Left lung (tissue), 14 donors: ENCODE measurements at places on chromosomes 13 and 19.

- DNase-seq = no peak
- H3K27ac ChIP-seq = no peak overlapping the region
- H3K4me3 ChIP-seq = no peak overlapping the region
- no peaks in the 10 kb centered on the region for H3K4me1 ChIP-seq
These were observed 785.0 kb upstream of the MIR17HG start for GRCh38 chr13:90562443-90562842.

GRCh38 chr13:33087091-33087490 is 70.9 kb downstream of the KL start:
- H3K4me3 ChIP-seq = no peak overlapping the region
- no peaks in the 10 kb centered on the region for H3K27me3 ChIP-seq
- H3K4me1 ChIP-seq = no peaks in the 10 kb centered on the region

DNA sequence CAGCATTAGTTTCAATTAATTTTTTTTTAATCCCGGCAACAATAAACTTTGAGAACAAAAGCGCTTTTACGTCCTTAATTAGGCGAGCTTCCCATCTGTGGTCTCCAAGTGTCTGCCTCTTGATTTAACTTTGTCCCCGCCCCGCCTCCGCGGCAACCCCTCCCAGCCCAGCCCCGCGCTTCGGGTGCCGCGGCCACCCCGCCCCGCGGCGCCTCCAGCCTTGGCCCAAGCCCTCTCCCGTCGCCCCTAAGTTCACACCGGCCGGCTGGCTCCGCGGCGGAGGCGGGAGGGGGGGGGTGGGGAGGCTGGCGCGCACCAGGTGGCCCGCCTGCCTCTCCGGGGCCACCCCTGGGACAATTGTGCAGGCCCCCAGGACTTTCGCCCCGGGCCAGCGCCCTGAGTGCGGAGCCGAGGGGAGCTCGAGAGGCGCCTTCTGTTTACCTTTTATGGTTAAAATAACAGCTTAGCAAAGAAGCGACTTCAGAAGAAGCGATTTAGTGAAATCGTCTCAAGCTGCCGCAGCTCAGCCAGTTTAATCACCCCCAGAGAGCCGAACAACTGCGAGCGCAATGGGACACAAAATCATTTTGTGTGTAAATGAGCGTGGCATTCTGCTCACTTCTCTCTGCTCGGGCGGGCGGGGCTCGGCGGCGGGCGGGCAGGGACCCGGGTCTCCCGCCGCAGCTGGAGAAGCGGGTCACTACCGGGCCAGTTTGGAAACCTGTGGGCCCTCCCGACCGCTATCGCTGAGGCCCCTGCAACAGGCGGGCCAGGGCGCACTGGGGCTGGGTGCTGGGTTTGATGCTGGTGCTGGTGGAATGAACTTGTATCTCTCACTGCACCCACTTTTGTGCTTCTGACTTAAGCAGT is 1.4 kb downstream of the KCTD15 start:
- H3K27me3 ChIP-seq = no peaks in the 10 kb centered on the region
- peak overlapping the region; percentile 90 for H3K27ac ChIP-seq
- peak overlapping the region; percentile 68 for H3K4me3 ChIP-seq
- DNase-seq = peak; percentile 58

DNA sequence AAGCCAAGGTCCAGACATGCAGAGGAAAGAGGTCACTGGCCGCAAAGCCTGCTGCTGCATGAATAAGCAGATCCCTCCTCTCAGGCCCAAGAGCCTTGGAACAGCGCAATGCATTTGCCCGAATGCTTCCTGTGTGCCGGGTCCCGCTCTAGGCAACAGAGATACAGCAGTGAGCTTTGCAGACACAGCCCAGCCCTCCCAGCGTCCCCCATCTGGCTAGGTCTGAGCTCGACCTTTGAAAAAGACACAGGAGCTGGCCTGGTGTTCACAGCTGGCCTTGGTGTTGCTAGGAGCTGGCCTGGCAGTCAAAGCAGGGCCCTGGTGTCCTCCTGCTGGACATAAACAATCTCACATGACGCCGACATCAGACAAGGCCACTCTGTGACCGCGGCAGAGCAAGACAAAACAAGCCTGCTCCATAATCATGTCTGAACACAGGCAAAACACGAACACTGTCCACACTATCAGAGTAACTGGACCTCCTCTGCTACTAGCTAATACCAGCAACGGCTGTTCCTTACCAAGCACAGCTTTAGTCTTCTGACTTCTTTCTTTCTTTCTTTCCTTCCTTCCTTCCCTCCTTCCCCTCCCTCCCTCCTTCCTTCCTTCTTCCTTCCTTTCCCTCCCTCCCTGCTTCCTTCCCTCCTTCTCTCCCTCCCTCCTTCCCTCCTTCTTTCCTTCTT is 5.7 kb upstream of the PEX11G start:
- H3K36me3 ChIP-seq = no peaks in the 10 kb centered on the region
- peak; percentile 34 for DNase-seq
- H3K27me3 ChIP-seq = no peaks in the 10 kb centered on the region

GRCh38 chr19:18932216-18932841 is 8.7 kb downstream of the HOMER3 start:
- no peak overlapping the region for H3K27ac ChIP-seq
- H3K4me1 ChIP-seq = no peaks in the 10 kb centered on the region
- no peak overlapping the region for H3K4me3 ChIP-seq
- H3K27me3 ChIP-seq = no peaks in the 10 kb centered on the region
- no peaks in the 10 kb centered on the region for H3K36me3 ChIP-seq

- no peak overlapping the region for H3K27ac ChIP-seq
- no peaks in the 10 kb centered on the region for H3K36me3 ChIP-seq
- peaks cover 22% of the 10 kb centered on the region for H3K4me1 ChIP-seq
- peak; percentile 31 for DNase-seq
- no peaks in the 10 kb centered on the region for H3K27me3 ChIP-seq
These were observed 289.9 kb downstream of the MYO16 start for GRCh38 chr13:108919036-108919907.

- peaks cover 12% of the 10 kb centered on the region for H3K4me1 ChIP-seq
- H3K27me3 ChIP-seq = peaks cover 99% of the 10 kb centered on the region
- no peaks in the 10 kb centered on the region for H3K36me3 ChIP-seq
- H3K27ac ChIP-seq = no peak overlapping the region
These were observed 77.4 kb upstream of the DOCK9 start for GRCh38 chr13:99055281-99055680.

DNA sequence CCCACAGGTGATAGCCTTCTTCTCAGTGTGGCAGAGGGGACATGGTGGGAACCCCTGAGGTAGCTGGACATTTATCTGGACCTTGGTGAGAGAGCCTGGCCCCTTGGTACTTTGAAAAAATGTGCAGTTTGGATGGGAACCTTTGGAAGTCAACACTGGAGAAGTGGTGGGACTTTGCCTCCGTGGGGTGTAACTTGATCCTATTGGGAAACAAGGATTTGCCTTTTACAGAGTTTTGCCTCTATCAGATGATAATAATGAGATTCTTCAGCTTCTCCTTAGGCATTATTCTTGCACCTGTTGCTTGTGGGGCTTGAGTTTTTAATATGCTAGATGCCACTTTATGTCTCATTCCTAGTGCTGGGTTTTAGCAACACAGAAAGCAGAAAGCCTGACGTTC is 99.0 kb downstream of the ERCC5 start:
- H3K36me3 ChIP-seq = no peaks in the 10 kb centered on the region
- H3K4me3 ChIP-seq = no peak overlapping the region
- no peak overlapping the region for H3K27ac ChIP-seq
- DNase-seq = no peak
- no peaks in the 10 kb centered on the region for H3K4me1 ChIP-seq
- no peaks in the 10 kb centered on the region for H3K27me3 ChIP-seq

DNA sequence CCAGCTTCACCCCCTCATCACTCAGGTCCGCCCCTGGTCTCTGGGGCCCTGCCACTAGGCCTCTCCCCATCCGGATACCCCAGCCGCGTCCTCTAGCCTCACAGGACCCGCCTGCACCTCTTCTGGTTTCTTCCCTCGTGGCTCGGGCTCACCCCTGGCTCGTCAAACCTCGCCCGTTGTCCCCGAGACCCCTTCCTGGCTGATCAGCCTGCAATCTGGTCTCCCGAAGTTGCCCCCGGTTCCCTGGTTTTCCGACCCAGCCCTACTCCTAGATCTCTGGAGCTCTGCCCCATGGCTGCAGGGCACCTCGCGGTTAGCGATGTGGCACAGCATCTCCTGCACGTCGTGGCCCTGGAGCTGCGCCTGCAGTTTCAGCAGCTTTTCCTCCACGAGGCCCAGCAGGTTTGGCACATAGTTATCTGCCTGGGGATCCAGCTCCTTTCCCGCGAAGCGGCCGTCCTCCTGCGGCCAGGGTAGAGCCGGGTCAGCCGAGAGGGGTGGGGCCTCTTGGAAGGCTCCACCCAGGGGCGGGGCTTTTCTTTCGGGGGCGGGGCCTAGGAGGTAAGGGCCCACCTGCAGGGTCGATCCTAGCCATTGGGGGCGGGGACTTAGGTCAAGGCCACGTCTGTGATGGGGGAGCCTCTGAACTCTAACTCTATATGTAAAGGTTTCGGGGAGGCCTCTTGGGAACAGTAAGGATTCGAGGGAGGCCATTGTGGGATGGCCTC is 2.4 kb upstream of the RGL3 start:
- no peaks in the 10 kb centered on the region for H3K36me3 ChIP-seq
- H3K27me3 ChIP-seq = peaks cover 77% of the 10 kb centered on the region
- no peak overlapping the region for H3K27ac ChIP-seq

DNA sequence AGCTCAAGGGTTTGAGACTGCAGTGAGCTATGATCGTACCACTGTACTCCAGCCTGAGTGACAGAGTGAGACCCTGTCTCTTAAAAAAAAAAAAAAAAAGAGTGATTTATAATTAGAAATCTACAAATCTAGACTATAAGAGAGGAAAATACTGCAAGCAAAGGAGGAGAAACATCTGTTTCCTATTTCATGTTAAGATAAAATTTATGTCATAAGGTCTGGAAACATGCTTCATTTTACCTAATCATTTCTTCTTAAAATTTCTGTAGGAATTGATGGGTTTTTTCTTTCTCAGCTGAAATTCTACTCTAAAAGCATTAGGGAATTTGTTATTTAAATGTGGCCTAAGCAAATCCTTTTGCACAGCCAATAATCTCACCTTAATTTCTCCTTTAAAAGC is 53.2 kb downstream of the C13orf42 start:
- no peaks in the 10 kb centered on the region for H3K4me1 ChIP-seq
- DNase-seq = no peak
- no peaks in the 10 kb centered on the region for H3K36me3 ChIP-seq
- H3K27me3 ChIP-seq = no peaks in the 10 kb centered on the region

- H3K27me3 ChIP-seq = no peaks in the 10 kb centered on the region
- H3K36me3 ChIP-seq = no peaks in the 10 kb centered on the region
- no peak overlapping the region for H3K27ac ChIP-seq
- no peak for DNase-seq
- no peaks in the 10 kb centered on the region for H3K4me1 ChIP-seq
- H3K4me3 ChIP-seq = no peak overlapping the region
These were observed 480.1 kb downstream of the GPC5 start for GRCh38 chr13:91878491-91878890.

DNA sequence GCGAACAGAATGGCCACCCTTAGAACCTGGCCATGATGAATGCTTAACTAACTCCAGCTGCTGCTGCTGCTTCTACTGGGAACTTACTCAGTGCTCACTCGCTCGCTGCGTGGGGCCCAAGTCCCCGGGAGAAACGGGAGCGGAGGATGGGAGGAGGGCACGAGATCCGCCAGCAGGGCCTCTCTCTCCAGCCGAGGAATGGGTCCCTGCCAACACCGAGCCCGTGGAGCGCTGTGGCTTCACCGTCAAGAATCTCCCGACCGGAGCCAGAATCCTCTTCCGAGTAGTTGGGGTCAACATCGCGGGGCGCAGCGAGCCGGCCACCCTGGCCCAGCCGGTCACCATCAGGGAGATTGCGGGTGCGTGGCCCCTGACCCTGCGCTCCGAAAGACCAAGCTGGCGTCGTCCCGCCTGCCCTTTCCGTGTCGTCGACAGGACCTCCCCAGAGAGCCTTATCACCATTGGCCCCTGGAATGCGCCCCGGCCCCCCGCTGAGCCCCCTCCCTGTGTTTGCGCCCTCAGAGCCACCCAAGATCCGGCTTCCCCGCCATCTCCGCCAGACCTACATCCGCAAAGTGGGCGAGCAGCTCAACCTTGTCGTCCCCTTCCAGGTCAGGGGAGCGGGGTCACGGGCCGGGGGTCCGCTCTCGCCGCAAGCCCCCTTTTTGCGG is 17.8 kb upstream of the EMC10 start:
- no peaks in the 10 kb centered on the region for H3K36me3 ChIP-seq
- peaks cover 56% of the 10 kb centered on the region for H3K27me3 ChIP-seq
- no peak for DNase-seq
- no peak overlapping the region for H3K4me3 ChIP-seq
- no peak overlapping the region for H3K27ac ChIP-seq

GRCh38 chr19:18659281-18660050 is 22.6 kb downstream of the KLHL26 start:
- no peak for DNase-seq
- no peak overlapping the region for H3K4me3 ChIP-seq
- H3K27me3 ChIP-seq = no peaks in the 10 kb centered on the region
- peaks cover 3% of the 10 kb centered on the region for H3K36me3 ChIP-seq
- peaks cover 10% of the 10 kb centered on the region for H3K4me1 ChIP-seq
- peak overlapping the region; percentile 30 for H3K27ac ChIP-seq

DNA sequence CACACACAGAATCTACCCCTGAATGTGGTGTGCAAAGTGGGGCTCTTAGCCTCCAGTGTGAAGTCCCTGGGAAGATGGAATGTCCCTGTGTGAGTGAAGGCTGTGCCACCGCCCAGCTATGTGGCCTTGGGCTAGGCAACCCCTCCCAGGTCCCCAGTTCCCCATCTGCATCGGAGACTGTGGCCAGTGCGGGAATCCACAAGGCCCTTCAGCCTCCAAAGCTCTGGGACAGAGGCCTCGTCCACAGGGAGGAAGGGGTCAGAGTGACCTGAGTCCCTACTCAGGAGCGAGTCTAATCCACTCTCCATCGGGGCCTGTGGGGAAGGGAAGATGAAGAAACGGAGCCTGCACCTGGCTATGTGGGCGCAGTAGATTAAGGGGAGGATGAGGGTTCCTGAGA is 19.3 kb upstream of the KIR3DL3 start:
- H3K27me3 ChIP-seq = peaks cover 61% of the 10 kb centered on the region
- H3K27ac ChIP-seq = no peak overlapping the region
- no peak for DNase-seq
- no peak overlapping the region for H3K4me3 ChIP-seq

DNA sequence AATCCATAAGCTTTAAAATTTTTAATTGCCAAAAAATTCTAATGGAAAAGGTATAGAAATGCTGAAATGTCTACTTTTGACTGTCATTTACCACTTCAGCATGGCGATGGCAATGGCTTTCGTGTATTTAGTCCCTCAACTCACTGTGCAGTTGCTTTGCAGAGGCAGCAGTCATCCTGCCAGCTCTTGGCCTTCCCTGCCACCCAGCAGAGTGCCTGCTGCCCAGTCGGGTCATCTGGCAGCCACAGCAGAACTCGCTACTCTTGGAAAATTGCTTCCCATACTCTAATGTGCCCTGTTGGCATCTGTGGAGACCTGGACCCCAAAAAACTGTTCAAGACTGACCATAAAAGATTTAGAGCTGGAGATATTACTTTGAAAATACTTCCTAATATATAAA is 383.2 kb downstream of the UQCRFS1 start:
- H3K4me1 ChIP-seq = no peaks in the 10 kb centered on the region
- no peaks in the 10 kb centered on the region for H3K36me3 ChIP-seq
- H3K27ac ChIP-seq = no peak overlapping the region
- DNase-seq = no peak
- H3K4me3 ChIP-seq = no peak overlapping the region
